ENCODE measurements at places on chromosomes 5 and 9. TPM values are rescaled to one million over a fixed set of nuclear protein-coding genes. Genes with fewer than 3 reads are reported as not detected.

- no peak for DNase-seq
Measured at GRCh38 chr5:66356011-66356565, 212.0 kb downstream of the SREK1 start.

DNA sequence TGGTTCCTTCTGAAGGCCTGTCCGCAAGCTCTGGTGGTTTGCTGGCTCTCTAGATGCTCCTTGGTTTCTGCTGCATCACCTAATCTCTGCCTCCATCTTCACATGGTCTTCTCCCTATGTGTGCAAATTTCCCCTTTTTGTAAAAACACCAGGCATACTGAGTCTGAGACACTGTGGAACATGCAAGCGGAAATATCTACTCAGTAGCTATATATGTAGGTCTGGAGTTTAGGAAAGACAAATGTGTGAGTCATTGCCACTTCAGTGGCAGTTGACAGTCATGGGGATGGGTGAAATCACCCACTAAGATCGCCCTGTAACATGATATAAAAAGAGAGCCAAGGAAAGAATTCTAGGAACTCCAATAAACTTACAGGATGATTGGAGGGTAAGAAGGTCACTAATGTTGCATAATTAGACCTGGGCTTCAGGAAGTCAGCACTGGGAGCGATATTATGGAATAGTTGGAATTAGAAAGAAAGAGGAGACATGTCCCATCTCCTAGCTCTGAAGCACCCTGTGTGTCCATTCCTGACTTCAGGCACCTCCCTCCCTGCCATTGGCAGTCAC, 22.7 kb upstream of the UBLCP1 start:
- no peak for DNase-seq

DNA sequence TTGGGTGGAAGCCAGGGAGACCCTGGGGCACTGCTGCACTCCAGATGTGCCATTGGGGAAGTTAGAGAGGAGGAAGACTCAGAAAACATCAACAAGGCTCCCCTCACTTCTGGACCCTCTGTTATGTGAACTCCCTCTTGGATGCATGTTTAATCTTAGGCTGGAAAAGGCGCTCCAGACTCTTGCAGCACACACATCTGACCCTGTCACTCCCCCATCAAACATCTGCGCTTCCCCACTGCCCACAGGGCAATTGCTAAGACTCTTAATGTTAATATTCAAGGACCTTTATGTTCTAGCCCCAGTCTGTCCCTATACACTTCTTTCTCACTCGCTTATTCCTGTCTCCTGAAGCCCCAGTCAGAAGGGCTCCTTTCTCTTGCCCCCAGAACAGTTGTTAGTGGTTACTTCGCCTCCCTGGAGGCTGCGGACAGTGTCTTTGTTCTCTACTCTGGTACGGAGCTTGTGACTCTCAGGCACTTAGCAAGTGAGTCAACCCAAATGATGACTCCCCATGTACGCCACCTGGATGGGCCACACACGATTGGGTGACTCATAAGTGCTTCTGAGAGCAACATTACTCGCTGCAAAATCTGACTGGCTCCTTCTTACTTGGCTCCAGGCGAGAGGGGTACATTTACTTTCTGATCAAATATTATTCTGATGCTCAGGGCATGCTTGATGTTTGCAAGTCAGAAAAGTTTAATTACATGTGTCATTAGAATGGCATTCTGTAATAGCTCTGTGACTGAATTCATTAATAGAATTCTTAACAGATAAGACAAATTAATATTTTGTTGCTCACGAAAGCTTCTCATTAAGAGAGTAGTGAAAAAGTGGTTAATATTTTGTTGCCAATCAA, 193.6 kb downstream of the HSPA4 start:
- no peak for DNase-seq

C9orf50 gene
- total RNA-seq = not detected

NPM1 gene
- 1,050 TPM for total RNA-seq
